Central memory CD4-positive, alpha-beta T cell (primary cell): ENCODE measurements at places on chromosomes 5 and 9.

DNA sequence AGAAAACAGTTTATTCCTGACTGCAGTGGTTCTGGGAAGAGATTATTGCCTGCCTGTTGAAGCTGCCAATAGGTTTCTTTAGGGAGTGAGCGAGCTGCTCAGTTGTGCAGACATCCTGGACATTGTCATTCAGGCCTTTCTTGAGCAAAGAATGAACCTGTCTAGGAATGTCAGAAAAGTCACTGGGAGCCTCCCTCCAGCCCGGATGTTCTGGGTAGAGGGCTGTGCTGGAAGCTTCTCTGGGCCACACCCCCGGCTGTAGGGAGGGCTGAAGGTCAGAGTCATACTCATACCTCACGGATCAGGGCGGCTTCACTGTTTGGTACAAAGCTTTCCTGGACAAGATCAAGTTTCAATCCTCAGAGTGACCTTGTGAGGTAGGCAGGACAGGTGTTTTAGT lies 33.4 kb upstream of the TBC1D2 start:
- no peak for DNase-seq

DNA sequence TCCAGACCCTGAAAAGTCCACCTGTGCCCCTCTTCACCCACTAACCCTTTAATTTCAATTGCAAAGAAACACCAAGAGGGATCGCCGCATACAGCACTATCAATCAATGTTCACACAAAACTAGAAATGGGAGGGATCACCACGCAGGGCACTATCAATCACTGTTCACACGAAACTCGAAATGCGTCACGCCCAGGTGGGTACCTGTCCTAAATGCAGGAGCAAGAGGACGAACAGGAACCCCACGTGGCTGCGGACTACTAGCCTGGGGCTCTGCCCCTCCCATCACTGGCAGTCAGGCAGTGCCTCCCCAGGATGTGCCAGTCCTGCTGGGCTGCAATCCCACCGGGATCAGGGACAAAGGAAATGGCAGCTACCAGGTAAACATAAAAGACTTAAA lies 28.2 kb downstream of the RASGEF1C start:
- no peak for DNase-seq

GRCh38 chr5:80871541-80871961 lies 88.6 kb upstream of the RASGRF2 start:
- DNase-seq, result no peak

DNA sequence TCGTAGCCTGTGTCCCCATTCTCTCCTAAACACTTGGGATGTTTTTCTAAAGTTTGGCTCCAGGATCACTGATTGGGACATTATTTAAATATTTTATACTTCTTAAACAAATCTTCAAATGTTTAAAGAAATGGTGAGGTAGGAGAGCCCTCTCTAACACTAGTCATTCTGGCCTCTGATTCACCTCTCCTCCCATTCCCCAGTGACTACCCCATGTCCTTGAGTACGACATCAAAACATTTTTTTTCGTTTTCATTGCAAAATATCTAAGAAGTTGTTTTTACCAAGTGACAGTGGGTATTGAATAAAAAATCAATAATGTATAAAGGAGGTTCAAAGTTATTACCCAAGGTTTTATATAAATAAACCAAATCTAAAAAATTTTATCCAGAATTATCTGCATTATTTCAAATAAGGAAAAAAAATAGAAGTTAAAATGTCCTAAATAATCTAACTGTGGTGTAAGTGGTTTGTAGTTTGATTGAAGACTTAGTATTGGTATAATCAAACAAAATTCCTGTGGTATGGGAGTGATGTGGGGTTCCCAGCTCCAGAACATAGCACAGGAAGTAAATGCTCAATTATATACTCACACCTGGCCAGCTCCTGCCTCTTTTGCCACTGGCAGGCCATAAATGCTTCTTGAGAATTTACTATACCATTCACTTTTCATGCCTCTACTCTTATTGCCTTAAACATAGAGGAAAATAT lies 51.1 kb downstream of the MAST4 start:
- DNase-seq, result no peak

- DNase-seq, result no peak
These were observed 1.8 kb upstream of the HMCN2 start for GRCh38 chr9:130263601-130264413.

GRCh38 chr9:8533681-8534080 lies 734.1 kb upstream of the DMAC1 start:
- DNase-seq, result no peak

DNA sequence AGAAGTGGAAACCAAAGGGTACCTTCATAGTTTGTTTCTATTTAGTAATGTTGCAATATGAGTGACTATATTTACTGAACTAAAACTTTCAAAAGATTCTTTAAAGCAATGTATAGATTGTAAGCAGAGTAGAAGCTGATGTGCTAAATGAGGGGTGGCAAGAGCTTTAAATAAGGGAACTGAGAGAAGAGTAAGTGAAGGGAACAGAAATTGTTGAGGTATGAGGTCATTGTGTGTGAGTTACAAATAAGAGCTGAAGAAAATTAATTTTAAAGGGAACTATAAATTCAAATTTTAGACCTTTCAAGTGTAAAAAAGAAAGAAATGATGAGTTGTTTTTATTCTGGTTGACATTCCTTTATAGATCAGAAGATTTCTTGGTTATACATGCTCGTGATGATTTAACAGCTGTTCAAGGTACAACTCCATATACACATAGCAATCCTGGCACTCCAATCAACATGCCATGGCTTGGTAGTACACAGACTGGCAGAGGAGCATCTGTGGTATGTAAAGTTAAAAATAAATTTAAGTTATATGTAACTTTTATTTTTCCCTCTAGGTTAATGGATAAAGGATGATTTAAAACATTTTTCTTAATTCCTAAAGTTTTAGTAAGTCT lies 135.1 kb upstream of the TNFAIP8 start:
- DNase-seq, result no peak

- no peak for DNase-seq
These were observed 28.2 kb upstream of the C5orf63 start for GRCh38 chr5:127101533-127101932.

DNA sequence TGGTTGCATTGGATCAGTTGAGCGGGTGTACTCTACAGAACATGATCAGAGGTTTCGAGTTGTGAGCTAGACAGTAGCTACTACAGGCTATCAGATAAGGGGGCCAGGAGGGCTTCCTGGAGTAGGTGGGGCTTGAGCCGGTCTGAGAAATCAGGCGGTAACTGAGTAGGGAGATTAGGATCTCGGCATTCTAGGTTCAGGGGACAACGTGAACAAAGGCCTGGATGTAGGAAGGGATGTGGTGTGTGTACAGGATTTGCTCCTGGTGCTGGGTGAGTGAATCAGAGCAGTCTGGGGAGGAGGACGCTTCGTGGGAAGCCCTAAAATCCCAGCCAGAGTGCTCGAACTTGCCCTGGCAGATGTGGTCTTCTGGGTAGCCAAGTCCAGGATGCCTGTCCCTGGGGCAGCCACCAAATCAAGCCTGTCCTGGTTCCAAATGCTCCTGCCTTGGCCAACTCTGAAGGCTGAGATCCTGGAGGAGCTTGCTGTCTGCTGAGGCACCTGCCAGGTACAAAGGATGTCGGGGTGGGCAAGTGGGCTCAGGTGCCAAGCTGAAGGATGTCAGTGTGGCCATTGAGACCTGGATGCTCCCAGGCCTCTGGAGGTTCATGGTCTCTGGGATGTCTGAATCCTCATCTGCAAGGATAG lies 33.4 kb downstream of the STC2 start:
- DNase-seq, result no peak

GRCh38 chr5:67516948-67517565 lies 320.5 kb upstream of the CD180 start:
- no peak for DNase-seq

DNA sequence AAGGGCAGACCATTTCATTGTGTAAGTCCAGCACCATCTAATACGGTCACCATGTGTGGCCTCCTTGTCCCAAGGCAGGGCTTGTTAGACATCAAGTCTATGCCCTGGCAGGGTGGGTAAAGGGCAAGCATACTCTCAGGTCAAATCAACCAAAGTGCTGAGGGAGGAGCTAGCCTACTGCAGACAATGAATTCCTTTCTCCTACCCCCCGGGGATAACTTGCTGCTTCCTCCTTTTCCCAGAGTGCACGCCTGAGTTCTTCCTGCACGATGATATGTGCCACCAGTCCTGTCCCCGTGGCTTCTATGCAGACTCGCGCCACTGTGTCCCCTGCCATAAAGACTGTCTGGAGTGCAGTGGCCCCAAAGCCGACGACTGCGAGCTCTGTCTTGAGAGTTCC lies 71.4 kb downstream of the RFK start:
- no peak for DNase-seq

GRCh38 chr9:104173067-104173466 lies 79.0 kb downstream of the SMC2 start:
- no peak for DNase-seq

- DNase-seq, result no peak
These were observed 14.0 kb downstream of the PDGFRB start for GRCh38 chr5:150141544-150142184.

DNA sequence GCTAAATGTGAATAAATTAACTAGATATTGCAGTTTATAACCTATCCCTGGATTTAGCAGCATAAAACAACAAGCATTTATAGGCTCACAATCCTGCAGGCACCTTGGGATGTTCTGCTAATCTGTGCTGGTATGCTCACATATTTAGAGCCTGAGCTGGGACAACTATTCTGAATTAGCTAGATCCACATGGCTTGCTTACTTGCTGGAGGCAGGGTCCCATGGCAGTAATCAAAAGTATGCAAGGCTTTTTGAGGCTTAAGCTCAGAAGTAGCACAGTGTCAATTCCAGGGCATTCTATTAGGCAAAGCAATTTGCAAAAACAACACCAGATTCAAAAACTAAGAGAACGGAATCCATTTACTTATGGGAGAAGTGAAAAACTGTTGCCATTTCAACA lies 745.0 kb upstream of the ACO1 start:
- DNase-seq, result no peak

DNA sequence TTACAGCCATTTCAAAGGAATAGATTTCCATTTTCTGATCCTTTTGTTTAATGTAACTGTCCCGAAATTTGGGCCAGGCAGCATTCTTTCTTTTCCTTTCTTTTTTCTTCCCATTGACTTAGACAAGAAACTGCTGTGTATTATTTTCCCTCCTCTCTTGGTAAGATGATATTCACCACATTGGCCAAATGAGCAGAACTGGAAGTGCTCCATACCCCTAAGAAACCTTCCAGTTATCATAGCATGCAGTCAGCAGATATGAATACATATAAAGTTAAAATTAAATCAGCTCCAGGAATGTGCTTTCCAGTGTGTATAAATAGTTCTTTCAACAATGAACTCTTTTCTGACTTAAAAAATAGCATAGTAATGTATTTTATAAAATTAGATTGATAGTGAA lies 168.5 kb upstream of the GAS1 start:
- DNase-seq, result no peak

DNA sequence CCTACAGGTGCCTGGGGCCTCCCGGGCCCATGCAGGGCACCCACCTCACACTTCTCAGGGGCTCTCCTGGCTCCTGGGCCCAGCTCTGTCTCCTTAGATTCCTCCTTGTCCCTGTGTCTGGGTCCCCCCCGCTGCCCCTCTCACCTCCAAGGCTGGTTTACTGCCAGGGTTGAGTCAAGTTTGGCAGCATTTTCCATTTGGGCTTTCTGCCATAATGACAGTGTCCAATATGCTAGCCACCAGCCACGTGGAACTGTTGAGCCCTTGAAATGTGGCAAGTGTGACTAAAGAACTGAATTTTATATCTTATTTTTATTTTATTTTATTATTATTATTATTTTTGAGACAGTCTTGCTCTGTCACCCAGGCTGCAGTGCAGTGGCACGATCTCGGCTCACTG lies 1.9 kb downstream of the TTC16 start:
- no peak for DNase-seq

DNA sequence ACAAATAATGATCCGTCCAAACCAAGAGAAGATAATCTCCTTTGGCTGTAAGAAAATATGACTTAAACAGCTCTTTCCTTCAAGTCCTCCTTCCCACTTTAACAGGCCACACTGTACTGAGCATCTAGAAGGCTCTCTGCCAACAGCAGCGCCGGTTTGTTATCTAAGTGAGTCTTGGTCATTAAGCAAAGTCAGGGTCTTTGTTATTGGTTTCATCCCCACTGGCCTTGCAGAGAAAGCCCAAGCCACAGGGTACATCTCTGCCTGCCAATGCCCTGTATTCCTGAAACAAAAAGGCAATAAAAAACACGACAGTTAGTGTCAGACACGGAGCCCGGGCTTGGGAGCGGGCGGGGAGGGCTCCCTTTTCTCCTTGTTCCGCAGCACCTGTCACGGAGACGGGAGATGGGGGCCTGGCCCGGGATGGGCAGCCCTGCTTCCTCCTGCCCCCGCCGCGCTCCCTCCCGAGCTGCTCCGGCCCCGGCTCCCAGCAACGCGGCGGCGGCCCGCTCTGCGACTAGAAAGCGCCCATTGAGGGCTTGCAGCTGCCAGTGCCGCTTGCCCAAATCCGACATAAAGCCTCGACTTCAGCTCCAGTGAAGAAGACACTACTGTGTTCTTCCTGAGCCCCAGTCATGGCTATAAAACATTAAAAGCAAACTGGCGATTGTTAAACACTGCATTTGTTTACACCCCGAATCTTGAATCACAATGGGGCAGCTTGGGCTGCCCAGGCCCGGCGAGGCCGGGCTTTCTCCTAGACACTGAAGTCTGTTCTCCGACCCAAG lies 28.1 kb upstream of the PIK3R1 start:
- DNase-seq, result no peak

GRCh38 chr5:136036293-136036911 lies 7.6 kb downstream of the TGFBI start:
- DNase-seq, result no peak

- no peak for DNase-seq
These were observed 39.5 kb downstream of the MFAP3 start for GRCh38 chr5:154078272-154078671.

DNA sequence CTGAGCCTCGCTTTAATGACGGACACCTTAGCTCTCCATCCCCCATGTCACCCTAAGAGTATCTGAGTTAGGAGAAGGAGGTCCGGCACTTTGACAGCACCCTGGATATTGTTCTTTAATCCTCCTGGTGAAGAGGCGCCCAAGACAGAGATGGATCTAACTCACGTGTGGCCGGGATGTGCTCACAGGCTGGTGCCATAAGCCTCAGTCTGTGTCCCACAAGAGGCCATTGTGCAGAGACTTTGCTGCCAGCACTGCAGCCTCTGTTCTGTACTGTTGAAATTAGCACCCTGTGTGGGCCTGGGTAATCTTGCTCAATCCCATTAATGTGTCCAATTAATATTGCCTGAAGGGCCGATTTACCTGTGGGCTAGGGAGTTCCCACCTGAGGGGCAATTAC lies 37.7 kb downstream of the NXNL2 start:
- no peak for DNase-seq
